Caco-2 (cell line): ENCODE measurements at places on chromosomes 5 and 9. TPM values are rescaled to one million over a fixed set of nuclear protein-coding genes. Genes with fewer than 3 reads are reported as not detected.

The IFNK gene
- not detected in 2 replicates for total RNA-seq

The MSX2 gene
- 59.7 and 64.4 TPM in 2 replicates for total RNA-seq

The FGF10 gene
- total RNA-seq, result not detected in 2 replicates

The GPR151 gene
- total RNA-seq, result not detected in 2 replicates

The DOK3 gene
- 7.9 and 10.1 TPM in 2 replicates for total RNA-seq

The TYRP1 gene
- not detected in 2 replicates for total RNA-seq
